Neural crest cell (in vitro differentiated cells): ENCODE measurements at places on chromosomes 12 and 14. TPM values are rescaled to one million over a fixed set of nuclear protein-coding genes. Genes with fewer than 3 reads are reported as not detected.

GRCh38 chr14:24437020-24437735, 5.4 kb downstream of the SDR39U1 start:
- DNase-seq = no peak

- peak; percentile 11 for DNase-seq
These were observed 161.2 kb downstream of the DAD1 start for GRCh38 chr14:22427771-22428231.

- DNase-seq = no peak
These were observed 49.2 kb downstream of the FBXL14 start for GRCh38 chr12:1544996-1545700.

GRCh38 chr14:99192028-99192621, 79.9 kb downstream of the BCL11B start:
- no peak for DNase-seq

- DNase-seq = no peak
These were observed 1787.2 kb upstream of the SEL1L start for GRCh38 chr14:83320837-83321236.

DNA sequence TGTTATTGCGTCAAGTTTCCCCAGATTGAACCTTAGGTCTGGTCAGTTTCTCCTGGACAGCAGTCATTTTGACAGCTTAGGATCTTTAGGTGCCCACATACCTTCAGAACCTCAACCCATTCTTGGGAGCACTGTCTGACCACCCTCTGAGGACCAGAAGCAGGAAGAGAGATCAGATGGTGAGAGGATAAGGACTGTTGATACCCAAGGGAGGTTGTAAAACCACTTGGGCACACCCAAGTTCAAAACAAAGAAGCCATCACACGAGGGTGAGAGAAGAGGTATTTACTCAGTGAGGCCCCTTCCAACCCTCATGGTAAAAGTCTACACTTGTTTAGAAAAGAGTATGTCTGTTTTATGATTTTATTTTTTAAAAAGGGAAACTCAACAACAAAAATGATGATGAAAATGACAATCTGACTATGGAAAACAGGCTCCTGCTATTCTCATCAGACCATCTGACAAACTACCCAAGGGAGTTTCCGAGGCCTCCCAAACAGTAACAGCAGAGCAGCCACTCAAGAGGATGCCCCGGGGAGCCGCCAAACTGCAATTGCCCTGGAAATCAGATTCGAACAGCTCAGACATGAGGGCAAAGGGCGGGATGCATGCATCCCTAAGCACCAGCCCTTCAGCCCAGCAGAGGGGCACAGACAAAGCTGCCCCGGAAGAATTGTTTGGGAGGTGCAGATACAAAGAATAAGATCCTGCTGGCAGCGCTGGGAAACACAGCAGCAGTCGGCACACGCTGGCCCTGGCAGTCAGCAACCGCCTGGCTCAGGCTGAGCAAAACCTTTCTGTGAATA, 162.6 kb upstream of the PLEKHG7 start:
- peak; percentile 12 for DNase-seq

Gene HOXC13
- total RNA-seq = not detected in 2 replicates

DNA sequence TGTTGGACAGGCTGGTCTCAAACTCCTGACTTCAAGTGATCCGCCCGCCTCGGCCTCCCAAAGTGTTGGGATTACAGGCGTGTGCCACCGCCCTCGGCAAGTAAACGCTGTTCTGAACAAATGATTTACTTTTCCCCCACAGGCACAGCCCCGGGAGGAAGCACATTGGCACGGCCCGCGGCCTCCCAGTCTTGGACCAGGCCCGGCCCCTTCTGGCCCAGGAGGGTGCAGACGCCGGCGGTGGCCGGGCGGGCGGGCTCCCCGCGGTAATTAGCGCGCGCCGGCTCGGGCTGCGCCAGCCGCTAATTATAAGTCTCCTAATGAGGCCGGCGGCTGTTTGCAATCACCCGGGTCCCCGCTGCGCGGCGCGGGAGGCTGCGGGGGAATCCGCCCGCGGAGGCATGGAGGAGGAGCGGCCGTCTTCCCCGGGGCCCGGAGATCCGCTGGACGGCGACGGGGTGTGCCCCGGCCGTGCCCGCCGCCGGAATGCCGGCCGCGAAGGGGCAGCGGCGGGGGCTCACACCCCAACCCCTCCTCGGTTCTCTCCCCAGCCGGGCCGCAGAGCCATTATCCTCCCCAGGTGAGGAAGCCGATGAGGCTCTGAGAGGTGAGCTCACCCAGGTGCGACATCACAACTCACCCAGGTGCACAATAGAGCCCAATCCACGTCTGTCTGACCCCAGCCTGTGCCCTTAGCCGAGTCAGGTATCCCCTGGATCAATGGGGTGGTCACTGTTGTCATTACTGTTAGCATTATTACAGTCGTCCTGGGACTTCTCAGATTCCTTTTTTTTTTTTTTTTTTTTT, 3.3 kb upstream of the POP5 start:
- peak; percentile 39 for DNase-seq

DNA sequence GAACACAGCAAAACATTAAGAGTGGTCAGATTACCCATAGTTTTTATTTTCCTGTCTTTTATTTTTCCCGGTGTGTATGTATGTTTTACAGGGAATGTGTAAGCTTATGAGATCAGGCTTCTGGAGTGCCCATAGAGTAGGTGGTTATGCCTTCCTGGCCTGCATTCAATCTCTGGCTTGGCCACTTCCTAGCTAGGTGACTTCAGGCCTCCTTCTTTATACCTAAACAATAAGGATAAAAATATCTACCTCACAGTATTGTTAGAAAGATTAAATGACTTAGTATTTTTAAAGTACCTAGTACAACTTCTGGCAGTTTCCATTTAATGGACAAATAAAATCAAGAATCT, 42.4 kb downstream of the ITPR2 start:
- DNase-seq = no peak

DNA sequence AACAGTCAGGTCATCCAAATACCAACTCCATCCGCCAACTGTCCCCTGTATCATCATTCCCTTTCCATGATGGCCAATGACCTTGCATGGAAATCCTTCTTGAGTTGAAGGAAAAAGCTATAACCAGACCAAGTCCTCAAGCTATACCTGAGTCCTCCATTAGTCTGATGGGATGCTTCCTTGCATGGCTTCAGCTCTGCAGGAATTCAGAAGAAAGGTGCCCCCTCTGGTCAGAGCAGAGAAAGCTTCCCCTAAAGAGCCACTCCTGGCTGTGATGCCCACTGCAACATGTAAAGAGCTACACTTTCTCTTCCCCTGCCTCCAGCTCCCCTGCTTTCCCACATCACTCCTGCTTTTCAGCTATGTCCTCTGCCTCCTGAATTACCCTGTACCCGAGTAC, 43.1 kb upstream of the FKBP4 start:
- no peak for DNase-seq

DNA sequence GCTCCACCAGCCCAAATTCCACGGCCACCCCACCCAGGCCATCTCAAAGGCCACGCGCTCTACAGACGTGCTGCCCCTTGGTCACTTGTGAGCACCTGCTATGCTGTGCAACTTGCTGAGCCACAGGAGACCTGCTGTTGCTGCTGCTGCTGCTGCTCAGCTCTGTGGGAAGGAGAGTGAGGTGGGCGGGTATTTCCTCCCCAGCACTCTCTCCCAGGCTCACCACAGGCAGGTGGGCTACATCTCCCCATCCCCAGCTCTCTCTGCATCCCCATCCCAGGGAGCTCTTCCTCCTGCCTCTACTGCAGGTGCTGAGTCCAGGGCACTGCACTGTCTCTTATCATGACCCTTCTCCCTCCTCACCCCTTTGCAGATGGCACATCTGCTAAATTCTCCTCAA, 306.9 kb downstream of the BCL11B start:
- no peak for DNase-seq

Gene SLC6A13
- 0.27 and 0.30 TPM in 2 replicates for total RNA-seq
